Esophagus squamous epithelium (tissue), 5 donors: ENCODE measurements at places on chromosomes 3 and 15. TPM values are rescaled to one million over a fixed set of nuclear protein-coding genes. Genes with fewer than 3 reads are reported as not detected.

GRCh38 chr15:93210995-93211394, 122.0 kb upstream of the RGMA start:
- H3K36me3 ChIP-seq = no peaks in the 10 kb centered on the region
- no peaks in the 10 kb centered on the region for H3K27me3 ChIP-seq
- DNase-seq = no peak

GRCh38 chr3:178275793-178276192, 260.4 kb upstream of the KCNMB2 start:
- H3K36me3 ChIP-seq = no peaks in the 10 kb centered on the region
- no peak for DNase-seq
- no peaks in the 10 kb centered on the region for H3K4me1 ChIP-seq

DNA sequence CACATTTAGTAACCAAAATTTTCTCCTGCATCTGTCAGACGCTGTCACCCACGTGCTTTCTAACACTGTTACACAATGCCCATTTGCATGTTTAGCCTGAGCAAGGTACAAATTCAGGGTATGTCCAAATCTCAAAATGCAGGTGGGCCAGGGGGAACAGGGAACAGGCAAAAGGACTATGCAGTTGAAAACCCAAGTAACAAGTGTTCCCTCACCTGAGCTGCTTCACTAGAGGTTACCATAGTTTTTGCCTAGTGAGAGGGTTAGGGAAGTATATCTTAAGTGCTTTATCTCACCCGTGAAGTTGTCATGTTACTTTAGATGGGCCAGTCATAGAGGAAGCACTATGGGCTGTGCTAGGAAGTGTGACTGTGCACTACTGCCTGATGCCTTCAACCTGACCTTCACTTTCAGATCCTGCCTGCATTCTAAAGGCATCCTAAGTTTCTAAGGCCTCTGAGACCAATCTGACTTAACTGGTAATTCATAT, 6.0 kb upstream of the TMEM87A start:
- H3K4me1 ChIP-seq = peaks cover 13% of the 10 kb centered on the region
- no peak for DNase-seq
- H3K36me3 ChIP-seq = no peaks in the 10 kb centered on the region
- H3K27me3 ChIP-seq = no peaks in the 10 kb centered on the region
- H3K27ac ChIP-seq = no peak overlapping the region

DNA sequence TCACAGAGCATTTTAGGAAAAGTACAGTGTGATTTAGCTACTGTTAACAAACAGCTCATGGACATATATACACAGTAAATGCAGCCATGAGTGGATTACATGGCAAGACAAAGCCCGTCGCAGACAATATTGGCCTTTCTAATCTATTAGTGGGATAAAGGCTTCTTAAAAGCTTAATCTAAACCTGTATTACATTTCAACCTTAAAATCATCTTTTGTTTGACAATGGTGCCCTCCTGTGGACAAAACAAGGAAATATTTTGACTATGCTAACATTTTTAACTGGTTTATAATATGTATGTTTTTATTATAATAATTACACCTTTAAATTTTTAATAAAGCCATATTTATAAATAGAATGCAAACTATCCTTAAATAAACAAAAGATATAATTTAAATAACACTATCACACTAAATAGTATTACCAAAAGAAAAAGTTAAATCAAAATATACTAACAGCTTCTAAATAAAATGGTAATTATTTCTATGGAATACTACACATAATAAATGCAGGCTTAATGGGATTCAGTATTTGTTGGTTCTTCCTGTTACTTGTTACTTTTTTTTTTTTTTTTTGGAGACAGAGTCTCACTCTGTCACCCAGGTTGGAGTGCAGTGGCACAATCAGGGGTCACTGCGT, 38.6 kb downstream of the TAFA4 start:
- H3K27ac ChIP-seq = no peak overlapping the region
- H3K4me3 ChIP-seq = no peak overlapping the region
- H3K27me3 ChIP-seq = no peaks in the 10 kb centered on the region
- no peak for DNase-seq
- H3K4me1 ChIP-seq = no peaks in the 10 kb centered on the region
- no peaks in the 10 kb centered on the region for H3K36me3 ChIP-seq

- H3K4me3 ChIP-seq = no peak overlapping the region
- H3K27me3 ChIP-seq = no peaks in the 10 kb centered on the region
- H3K27ac ChIP-seq = no peak overlapping the region
- no peak for DNase-seq
- H3K36me3 ChIP-seq = no peaks in the 10 kb centered on the region
These were observed 55.9 kb upstream of the THRB start for GRCh38 chr3:24550588-24550987.

The AHSG gene
- not detected for total RNA-seq

GRCh38 chr3:160758929-160759577, 3.0 kb downstream of the PPM1L start:
- peaks cover 41% of the 10 kb centered on the region for H3K4me1 ChIP-seq
- no peak overlapping the region for H3K27ac ChIP-seq
- no peak for DNase-seq

The SLC9C1 gene
- not detected for total RNA-seq

- no peak overlapping the region for H3K4me3 ChIP-seq
- H3K27me3 ChIP-seq = no peaks in the 10 kb centered on the region
- peak overlapping the region; percentile 60 for H3K27ac ChIP-seq
- peaks cover 75% of the 10 kb centered on the region for H3K36me3 ChIP-seq
- peaks cover 28% of the 10 kb centered on the region for H3K4me1 ChIP-seq
These were observed 51.5 kb downstream of the TGFBR2 start for GRCh38 chr3:30657914-30658313.

The PLSCR5 gene
- total RNA-seq = not detected

The CFAP92 gene
- 0.95 TPM for total RNA-seq

DNA sequence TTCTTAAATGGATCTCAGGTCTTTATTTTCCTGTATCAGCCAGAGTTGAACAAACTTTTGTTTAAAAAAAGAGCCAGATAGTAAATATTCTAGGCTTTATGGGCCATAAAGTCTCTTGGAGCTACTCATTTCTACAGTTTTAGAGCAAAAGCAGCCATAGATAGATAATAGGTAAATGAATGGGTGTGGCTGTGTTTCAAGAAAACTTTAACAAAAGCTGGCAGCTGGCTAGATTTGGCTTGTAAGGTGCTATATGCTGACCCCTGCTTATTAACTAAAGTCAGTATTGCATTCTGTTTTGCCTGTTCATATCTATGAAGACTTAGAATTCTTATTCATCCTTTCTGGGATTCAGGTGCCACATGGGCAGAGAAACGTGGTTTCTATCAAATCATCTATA, 29.0 kb downstream of the MFN1 start:
- no peak overlapping the region for H3K27ac ChIP-seq
- H3K4me1 ChIP-seq = no peaks in the 10 kb centered on the region
- peaks cover 15% of the 10 kb centered on the region for H3K36me3 ChIP-seq
- no peak for DNase-seq

GRCh38 chr3:32384938-32385337, 6.7 kb upstream of the CMTM7 start:
- H3K27me3 ChIP-seq = no peaks in the 10 kb centered on the region
- H3K36me3 ChIP-seq = no peaks in the 10 kb centered on the region
- DNase-seq = no peak
- no peak overlapping the region for H3K27ac ChIP-seq
- no peaks in the 10 kb centered on the region for H3K4me1 ChIP-seq
- H3K4me3 ChIP-seq = no peak overlapping the region

DNA sequence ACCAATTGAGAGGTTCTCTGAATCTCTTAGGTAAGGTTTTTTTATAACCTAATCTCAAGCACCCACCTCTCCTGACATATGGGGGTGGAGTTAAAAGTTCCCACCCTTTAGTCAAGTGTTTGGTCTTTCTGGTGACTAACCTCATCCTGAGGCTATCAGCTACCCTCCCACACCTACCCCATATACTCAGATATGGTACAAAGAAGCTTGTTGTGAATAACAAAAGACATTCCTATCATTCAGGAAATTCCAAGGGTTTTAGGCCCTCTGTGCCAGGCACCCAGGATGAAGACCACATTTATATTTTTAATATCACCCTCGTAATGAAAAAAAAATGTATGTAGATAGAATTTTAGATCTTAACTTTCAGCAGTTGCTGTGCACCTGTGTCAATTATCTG, 9.0 kb downstream of the CHMP2B start:
- no peak overlapping the region for H3K27ac ChIP-seq
- H3K27me3 ChIP-seq = no peaks in the 10 kb centered on the region
- H3K4me1 ChIP-seq = peaks cover 24% of the 10 kb centered on the region
- peaks cover 22% of the 10 kb centered on the region for H3K36me3 ChIP-seq
- H3K4me3 ChIP-seq = no peak overlapping the region

DNA sequence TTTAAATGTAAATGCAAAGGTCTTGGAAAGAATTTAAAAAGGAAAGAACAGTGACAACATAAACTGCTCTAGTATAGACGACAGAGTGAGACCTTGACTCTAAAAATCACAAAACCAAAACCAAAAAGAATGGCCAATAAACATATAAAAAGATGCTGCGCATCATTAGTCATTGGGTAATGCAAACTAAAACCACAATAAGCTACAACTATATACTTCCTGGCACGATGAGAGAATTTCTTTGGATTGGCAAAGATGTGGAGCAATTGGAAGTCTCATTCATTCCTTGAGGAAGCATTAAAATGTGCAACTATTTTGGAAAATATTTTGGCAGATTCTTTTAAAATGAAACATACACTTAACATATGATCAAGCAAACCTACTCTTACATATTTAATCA, 98.7 kb upstream of the ZPLD1 start:
- no peaks in the 10 kb centered on the region for H3K36me3 ChIP-seq
- no peaks in the 10 kb centered on the region for H3K4me1 ChIP-seq
- DNase-seq = no peak
- no peak overlapping the region for H3K4me3 ChIP-seq
- H3K27ac ChIP-seq = no peak overlapping the region

GRCh38 chr3:179615458-179616173, 11.0 kb downstream of the NDUFB5 start:
- no peaks in the 10 kb centered on the region for H3K27me3 ChIP-seq
- no peak overlapping the region for H3K27ac ChIP-seq
- H3K4me1 ChIP-seq = no peaks in the 10 kb centered on the region

DNA sequence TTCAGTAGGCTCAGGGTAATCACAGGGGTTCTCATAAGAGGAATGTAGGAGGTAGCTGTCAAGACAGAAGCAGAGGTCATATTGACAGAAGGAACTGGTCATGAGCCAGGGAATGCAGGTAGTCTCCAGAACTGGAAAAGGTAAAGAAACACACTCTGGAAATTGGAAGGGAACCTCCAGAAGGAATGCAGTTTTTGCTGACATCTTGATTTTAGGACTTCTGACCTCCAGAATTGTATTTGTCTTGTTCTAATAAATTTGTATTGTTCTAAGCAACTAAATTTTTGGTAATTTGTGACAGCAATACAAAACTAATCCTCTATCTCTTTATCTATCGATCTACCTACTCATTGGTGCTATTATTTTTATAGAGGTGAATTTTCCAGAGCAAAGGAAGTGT, 49.2 kb downstream of the OTOL1 start:
- H3K4me3 ChIP-seq = no peak overlapping the region
- no peaks in the 10 kb centered on the region for H3K4me1 ChIP-seq
- no peaks in the 10 kb centered on the region for H3K36me3 ChIP-seq
- no peaks in the 10 kb centered on the region for H3K27me3 ChIP-seq
- no peak for DNase-seq
- H3K27ac ChIP-seq = no peak overlapping the region

GRCh38 chr15:60793656-60794055, 314.7 kb upstream of the ICE2 start:
- DNase-seq = no peak
- no peaks in the 10 kb centered on the region for H3K36me3 ChIP-seq
- H3K4me3 ChIP-seq = no peak overlapping the region
- peaks cover 17% of the 10 kb centered on the region for H3K4me1 ChIP-seq
- H3K27ac ChIP-seq = no peak overlapping the region

The PRRT3 gene
- total RNA-seq = 1.9 TPM

- no peaks in the 10 kb centered on the region for H3K36me3 ChIP-seq
- no peaks in the 10 kb centered on the region for H3K27me3 ChIP-seq
- DNase-seq = no peak
These were observed 19.1 kb downstream of the HSPBAP1 start for GRCh38 chr3:122774564-122774963.

DNA sequence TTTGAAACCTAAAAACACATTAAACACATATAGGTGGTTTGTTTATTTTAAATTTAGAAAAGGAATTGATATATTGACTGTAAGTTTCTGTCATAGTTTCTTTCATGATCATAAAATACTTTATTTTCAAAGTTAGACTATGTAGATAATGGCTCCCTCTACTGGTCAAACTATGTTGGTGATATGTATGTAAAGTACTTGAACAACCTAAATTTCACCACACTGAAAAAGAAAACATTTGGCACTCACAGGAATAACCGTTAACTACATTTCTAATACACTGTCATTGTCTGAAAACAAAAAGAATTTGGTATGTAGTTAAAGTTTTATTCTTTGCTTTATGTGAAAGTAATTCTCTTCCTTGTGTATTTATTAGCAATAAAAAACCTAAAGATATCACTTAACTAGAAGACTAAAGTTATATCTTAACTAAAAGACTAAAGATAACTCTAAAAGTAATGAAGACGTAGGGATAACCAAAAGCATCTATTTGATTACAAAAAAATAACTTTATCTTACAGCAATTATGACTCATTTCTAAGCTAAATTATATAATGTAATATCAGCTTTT, 427.5 kb downstream of the VGLL3 start:
- H3K4me1 ChIP-seq = no peaks in the 10 kb centered on the region
- H3K27me3 ChIP-seq = no peaks in the 10 kb centered on the region
- H3K36me3 ChIP-seq = no peaks in the 10 kb centered on the region
- H3K4me3 ChIP-seq = no peak overlapping the region
- DNase-seq = no peak

The MYO1E gene
- 49.7 TPM for total RNA-seq

GRCh38 chr15:81244306-81244705, 47.6 kb downstream of the IL16 start:
- no peaks in the 10 kb centered on the region for H3K36me3 ChIP-seq
- no peak overlapping the region for H3K27ac ChIP-seq
- no peaks in the 10 kb centered on the region for H3K27me3 ChIP-seq
- H3K4me3 ChIP-seq = no peak overlapping the region
- H3K4me1 ChIP-seq = no peaks in the 10 kb centered on the region

The LRTM1 gene
- total RNA-seq = not detected

- no peaks in the 10 kb centered on the region for H3K27me3 ChIP-seq
- no peak overlapping the region for H3K4me3 ChIP-seq
- H3K36me3 ChIP-seq = no peaks in the 10 kb centered on the region
These were observed 36.1 kb downstream of the BNC1 start for GRCh38 chr15:83248151-83249029.

The CCDC80 gene
- 2.0 TPM for total RNA-seq

DNA sequence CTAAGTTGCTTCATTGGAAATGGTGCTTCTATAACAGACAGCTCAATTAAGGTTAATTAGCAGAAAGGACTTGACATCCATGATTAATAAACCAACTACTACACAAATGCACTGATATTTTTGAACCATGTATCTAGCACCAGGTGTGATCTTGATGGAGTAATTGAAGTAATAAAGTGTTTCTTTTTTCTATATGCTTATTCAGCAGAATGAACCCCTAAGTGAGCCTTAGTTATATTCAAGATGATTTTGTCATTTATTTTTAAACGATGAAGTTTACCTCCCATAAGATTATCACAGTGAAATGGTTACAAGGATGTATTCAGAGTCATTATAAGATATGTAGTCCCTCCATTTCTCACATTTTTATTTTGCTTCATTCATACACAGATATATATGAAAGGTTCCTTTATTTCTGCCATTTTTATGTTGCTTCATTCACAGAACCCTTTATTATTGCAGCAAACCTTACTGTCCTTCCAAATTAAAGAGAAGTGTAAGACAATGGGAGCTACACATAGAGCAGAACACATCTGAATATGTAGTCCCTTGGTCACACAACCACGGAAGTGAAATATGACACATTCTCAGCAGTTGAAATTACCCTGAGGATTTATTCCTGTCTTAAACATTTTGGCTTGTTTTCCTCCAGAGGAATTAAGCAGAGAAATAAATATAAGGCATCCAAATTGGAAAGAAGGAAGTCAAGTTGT, 295.0 kb downstream of the RAP2B start:
- no peaks in the 10 kb centered on the region for H3K36me3 ChIP-seq
- no peak overlapping the region for H3K4me3 ChIP-seq
- H3K27ac ChIP-seq = no peak overlapping the region
- no peaks in the 10 kb centered on the region for H3K4me1 ChIP-seq
